ENCODE measurements at places on chromosomes 3 and 15.
A peak's percentile ranks its signal among the peaks of the same experiment; 100 is the strongest.

GRCh38 chr3:988785-989184 lies 104.0 kb upstream of the CNTN6 start:
- DNase-seq, result no peak

GRCh38 chr15:64695561-64695992 lies 79.8 kb downstream of the RBPMS2 start:
- DNase-seq, result no peak

DNA sequence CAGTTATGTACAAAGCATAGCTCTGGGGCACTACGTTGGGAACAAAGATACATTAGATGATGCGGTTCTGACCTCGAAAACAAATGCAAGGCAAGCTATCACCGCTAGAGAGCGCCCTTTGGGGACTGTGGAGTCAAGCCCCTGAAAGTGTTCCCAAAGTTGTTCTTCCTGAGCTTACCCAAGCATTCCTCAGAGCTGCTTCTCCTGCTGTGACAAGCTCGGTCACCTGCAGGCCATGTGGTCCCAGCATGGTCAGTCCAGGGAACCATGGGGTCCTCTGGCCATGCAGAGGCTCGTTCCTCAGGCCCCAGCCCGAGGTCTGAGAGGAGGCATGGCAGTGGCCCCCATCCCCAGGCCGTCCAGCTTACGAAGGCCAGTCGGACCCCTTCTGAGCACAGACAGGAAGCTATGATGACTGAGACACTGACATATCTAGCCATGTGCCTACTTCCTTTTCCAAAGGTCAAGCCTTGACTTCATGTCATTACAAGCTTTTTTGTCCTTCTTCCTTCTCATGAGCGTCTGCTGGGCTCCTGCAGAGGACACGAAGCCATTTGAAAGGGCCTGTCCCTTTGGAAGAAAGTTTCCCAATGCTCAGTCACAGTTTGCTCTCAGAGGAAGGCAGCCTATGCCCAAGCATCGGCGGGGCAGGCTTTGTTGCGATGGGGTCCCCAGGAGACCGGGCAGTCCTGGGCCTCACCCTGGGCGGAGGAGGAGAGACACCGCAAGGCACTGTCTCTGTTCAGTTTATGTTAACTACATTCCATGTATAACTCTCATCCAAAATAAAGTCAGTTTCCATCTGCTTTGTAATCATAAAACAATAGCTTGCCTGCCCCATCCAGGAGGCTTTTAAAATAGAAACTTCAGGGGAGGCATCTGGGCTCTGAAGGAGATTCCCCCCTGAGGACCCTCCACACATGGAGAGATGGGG lies 79.3 kb downstream of the ATP10A start:
- peak; percentile 37 for DNase-seq

DNA sequence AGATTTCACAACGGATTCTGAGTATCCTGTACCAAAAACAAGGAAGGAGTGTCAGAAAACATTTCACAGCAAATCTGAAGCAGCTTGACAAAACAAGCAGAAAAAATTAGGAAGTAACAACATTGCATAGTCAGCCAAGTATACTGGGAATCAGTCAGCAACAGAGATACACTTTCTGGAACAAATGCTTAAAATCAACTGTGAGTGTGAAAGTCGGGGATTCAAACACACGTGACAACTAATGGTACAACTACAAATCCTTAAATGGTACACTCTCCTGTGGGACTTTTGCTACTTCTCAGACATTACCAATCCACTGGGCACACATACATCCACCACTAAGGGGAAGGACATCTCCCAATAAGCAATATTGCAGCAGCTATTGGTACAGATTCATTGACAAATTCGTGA lies 296.6 kb upstream of the MME start:
- no peak for DNase-seq

DNA sequence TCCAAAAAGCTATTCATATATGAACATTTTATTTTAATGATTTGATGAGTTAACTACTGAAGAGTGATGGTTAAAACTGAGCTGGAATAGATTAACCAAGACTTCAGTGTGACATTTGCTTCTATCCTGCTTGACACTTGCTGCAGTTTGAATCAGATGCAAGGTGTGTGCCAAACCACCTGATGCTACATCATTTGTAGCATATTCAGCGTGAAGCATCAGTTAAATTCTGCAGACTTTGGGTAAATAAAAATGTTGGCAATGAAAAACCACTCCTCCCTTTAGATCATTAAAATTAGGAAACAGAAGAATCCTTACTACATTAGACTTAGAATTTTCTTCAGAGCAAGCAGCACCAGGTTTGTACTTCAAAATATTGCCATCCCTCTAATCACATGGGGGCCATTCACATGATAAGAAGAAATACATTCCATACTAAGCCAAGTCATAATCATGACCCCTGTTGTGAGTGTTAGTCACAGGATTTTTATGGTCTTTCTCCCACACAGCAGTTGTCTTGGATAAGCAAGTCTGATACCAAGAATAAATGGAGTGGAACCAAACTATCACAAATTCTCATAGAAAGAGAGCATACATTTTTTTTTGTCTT lies 160.7 kb upstream of the TNIK start:
- no peak for DNase-seq

DNA sequence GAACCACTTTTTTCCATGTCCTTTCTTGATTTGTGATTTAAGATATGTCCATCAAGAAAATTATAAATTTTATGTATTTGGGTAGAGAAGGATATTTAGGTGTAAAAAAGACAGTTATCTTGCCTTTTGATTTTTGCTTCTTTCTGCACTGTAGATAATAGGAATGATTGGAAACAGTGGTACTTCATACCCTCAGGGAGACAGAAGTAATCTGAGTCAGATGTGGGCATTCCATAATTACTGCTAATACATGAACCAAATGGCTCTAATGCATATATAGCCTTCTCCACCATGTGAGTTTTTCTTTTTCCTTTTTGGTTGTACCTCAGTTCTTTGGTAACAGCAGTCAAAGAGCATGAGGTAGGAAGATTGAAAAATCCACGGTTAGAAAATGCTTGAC lies 67.2 kb downstream of the RARB start:
- no peak for DNase-seq
